ENCODE measurements at places on chromosomes 7 and 10. TPM values are rescaled to one million over a fixed set of nuclear protein-coding genes. Genes with fewer than 3 reads are reported as not detected.

The LRIT1 gene
- total RNA-seq: not detected

The C1GALT1 gene
- 52.0 TPM for total RNA-seq

The AEBP1 gene
- 165 TPM for total RNA-seq

The SLC13A1 gene
- not detected for total RNA-seq

The ZYX gene
- total RNA-seq: 37.0 TPM
